ENCODE measurements at places on chromosomes 12 and 14. TPM values are rescaled to one million over a fixed set of nuclear protein-coding genes. Genes with fewer than 3 reads are reported as not detected.

- no peak for DNase-seq
Measured at GRCh38 chr12:62963486-62964041, 28.6 kb upstream of the PPM1H start.

DNA sequence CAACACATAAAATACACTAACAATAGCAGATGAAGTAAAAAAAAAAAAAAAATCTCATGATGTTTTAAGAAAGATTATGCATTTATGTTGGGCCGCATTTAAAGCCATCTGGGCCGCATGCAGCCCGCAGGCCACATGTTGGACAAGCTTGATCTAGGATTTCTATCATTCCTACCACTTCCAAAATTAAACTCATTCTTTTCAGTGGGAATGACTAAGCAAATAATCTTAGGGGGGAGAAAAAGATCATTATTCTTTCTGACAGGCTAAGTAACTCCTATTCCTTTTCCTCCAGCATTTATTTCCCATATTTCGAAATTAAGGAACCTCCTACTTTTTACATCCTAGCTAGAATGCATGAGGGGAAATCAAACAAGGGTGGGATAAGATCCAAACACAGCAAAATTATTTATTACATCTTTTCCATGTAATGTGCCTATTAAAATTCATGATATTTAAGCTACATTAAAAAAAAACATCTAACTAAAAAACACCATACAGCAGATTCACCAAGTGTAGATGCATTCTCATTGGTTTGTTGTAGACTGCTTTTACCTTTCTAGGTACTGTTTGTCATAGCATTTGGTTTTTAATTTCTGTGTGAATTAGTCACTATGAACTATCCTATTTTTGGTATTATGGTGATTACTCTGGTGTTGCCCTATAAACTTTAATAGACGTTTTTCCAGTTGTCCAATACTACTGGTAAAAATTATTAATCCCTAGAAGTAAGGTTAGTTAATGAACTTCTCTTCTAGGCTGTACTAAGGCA, 76.1 kb downstream of the RASSF8 start:
- DNase-seq: no peak

RASAL1 gene
- 0.04 TPM for total RNA-seq

DNA sequence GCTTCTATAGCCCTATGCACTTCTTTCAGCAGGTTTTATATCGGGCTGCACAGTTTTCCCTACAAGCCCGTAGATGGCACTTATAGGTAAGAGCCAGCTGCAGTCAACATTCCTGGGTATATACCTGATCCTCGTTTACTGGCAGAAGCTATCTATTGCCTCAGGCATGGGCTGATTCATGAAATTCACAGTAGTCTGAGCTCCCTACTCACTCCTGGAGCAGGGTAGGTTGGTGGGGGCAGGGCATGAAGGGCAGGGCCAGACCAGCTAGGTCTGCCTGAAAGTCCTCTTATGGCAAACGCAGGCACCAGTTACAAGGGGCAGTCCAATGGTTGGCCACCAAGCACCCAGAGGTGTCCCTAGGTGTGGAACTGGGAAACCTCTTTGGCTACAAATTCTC, 345.8 kb downstream of the RPS29 start:
- no peak for DNase-seq

CFAP73 gene
- not detected for total RNA-seq

Measured in muscle of leg (tissue), 16 donors.